ENCODE measurements at places on chromosomes 7 and 10.

GRCh38 chr7:140992422-140992821, 22.3 kb downstream of the MRPS33 start:
- DNase-seq: no peak

DNA sequence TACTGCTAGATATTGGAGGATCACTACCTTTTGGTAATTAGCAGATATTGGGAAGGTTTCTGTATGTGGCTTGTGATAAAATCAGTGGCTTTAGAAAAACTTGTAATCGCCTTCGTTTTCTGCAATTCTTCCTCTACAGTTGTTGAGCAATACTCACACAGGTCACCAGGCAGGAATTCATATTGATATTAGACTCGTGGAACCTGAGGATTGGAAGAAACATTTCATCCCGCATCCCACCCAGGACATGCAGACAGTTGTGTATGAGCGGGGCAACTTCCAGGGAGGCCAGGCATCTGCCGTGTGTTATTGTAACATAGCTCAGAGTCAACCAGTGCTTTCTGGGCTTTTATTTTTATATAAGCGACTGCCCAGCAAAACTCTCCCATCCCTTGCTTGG, 821.3 kb downstream of the LRMDA start:
- no peak for DNase-seq

- DNase-seq: no peak
These were observed 78.3 kb downstream of the RAPGEF5 start for GRCh38 chr7:22278660-22279059.

DNA sequence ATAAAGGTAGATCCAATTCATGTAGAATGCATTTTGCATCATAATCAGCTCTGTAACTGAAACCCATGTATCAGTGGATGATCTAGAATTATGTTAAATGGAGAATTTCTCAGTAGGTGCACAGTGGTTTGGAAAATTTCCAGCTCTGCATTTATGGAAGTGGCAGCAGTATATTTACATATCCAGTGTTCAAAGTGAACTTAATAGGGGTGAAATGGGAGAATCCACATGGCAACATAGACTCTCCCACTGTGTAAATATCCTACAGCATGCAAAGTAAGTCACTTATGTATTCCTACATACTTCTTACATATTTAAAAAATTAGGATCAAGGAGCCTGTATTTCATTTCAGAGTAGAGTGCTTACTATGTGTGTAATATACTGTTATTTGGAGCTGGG, 35.3 kb downstream of the CDC14C start:
- DNase-seq: no peak

DNA sequence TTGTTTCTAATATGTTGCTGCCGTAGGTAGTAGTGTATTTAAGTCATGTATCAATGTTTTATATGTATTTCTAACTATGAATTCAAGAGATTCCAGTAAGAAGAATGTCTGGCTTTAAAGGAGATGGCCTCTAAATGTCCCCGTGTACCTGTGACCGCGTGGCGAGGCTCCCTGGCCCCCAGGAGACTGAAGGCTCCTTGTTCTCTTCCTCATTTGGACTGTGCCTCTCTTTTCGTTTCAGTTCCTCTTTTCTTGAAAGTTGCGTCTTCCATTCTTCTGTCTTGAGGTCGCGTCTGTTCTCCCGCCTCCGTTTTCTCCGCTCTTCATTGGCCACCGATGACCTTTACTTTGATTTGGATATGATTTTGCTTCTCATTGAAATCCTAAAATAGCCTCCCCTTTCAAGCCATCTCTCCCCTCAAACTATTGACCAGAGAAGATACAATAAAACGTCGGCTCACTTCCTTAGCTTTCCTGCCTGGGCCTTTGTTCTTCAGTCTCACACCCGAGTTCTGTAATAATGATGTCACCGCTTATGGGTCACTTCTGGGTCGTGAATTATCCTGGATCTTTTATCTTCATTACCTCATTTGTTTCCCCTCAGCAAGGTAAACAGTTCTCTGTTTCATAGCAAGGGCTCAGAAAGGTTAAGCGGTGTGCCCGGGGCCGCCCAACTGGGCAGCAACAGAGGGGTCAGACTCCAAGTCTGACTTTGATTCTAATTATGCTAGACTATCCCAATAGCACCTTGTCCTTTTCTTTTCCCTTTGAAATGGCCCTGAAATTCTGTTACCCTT, 28.7 kb downstream of the WIPI2 start:
- DNase-seq: no peak

GRCh38 chr7:72444026-72444776, 32.1 kb upstream of the CALN1 start:
- no peak for DNase-seq

GRCh38 chr10:107856047-107856315, 691.5 kb upstream of the SORCS1 start:
- no peak for DNase-seq

- peak; percentile 59 for DNase-seq
These were observed 140.4 kb upstream of the NAMPT start for GRCh38 chr7:106425017-106425719.

- DNase-seq: no peak
These were observed 123.8 kb upstream of the STARD3NL start for GRCh38 chr7:38054199-38054598.

GRCh38 chr7:20785157-20786048, 1.3 kb downstream of the SP8 start:
- no peak for DNase-seq

- no peak for DNase-seq
These were observed 32.6 kb downstream of the PHF14 start for GRCh38 chr7:11006291-11006690.

DNA sequence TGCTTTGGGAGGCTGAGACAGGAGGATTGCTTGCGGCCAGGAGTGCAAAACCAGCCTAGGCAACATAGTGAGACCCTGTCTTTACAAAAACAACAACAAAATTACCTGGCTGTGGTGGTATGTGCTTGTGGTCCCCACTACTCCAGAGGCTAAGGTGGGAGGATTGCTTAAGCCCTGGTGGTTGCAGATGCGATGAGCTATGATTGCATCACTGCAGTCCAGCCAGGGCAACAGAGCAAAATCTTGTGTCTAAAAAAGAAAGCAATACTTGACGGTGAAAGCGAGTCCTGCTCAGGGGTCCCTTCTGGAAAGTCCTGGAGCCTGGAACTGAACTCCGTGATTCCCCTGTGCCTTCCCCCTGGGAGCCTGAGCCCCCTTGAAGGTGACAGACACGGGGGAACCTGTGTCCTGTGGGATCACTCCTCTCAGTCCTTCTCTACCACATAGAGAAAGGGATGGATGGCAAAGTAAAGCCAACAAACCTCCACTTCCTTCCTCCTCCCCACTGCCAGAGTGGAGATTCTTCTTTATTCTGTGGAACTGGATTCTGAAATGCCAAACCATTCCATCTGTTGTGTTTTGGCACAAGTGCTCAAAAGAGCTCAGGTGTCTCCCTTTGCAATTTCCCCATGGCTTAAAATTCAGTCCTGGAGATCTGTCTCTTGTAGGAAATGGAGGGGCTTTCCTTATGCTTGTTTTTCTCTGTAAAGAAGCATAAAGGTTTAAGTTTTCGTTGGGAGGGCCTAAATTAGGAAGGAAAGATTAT, 50.6 kb downstream of the KIAA1217 start:
- no peak for DNase-seq

DNA sequence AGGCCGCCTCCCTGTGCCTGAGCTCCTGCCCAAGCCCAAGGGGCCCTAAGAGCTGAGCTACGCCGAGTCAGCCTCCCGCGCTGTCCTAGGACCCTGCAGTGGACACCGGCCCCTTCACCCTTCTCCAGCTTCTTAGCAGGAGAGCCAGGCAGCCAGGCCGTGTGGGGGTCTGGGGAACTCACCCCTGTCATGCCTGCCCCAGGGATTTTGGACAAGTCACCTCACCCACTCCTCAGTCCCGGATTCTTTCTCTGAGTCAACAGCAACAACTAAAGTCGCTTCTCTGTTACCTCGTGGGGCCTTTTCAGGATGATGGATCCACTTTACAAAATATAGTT, 79.3 kb downstream of the MKI67 start:
- no peak for DNase-seq

DNA sequence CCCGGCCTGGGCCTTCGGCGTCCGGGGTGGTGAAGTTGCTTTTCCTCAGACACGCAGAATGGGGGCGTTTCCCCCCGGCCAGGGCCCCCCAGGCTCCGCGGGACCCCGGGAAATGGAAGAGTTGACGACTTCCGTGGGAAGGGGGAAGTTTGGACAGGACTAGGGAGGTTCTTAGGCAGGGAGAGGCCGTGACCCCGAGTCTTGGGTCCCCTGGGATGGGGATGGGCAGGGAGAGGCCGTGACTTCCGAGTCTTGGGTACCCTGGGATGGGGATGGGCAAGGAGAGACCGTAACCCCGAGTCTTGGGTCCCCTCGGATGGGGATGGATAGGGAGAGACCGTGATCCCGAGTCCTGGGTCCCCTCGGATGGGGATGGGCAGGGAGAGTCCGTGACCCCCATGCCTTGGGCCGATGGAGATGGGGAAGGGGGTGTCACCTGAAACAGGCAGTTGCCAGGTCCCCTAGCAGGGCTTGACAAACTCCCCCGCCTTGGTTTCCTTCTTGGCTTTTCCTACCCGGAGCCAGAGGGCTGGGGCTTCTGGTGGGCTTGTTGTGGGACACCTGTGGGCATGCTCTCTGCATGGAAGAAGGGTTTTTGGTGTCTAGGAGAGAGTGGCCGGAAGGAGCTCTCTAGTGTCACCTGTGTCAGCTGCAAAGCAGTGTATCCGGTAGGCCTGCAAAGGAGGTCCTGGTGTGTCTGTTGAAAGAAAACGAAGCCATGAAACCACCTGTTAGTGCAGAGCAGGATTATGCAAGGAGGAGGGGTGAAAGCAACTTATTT, 1.1 kb downstream of the TRRAP start:
- peak; percentile 65 for DNase-seq

GRCh38 chr7:111474723-111475418, 87.4 kb downstream of the IMMP2L start:
- no peak for DNase-seq

- DNase-seq: no peak
These were observed 89.9 kb downstream of the EMX2 start for GRCh38 chr10:117632406-117632805.

DNA sequence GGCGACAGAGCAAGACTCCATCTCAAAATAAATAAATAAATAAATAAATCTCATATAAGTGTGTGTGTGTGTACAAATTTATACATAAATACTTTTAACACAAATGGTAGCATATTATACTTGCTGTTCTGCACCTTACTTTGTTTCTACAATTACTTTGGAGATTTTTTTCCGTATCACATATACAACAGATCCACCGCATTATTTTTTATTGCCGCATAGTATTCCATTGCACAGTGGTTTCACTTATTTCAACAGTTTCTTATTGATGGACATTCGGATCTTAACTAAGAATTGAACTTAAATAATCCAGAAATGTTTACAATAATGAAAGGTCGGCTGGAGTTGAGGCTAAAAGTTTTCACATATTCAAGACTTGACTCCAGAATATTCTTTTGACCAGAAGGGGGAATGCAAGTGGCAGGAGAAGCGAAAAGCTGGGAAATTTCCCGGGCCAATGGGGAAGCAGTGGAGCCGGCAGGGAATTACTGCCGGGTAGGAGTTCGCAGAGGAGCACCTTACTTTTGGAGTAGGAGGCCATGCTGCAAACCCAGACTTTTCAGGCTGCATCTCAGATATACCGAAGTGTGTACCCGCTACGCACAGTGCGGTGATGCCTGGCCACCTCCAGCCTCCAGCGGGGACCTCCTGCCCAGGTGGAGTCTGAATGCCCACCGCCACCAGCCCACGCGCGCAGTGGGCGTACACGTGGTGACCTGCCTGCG, 415 bp upstream of the CNNM1 start:
- no peak for DNase-seq

GRCh38 chr10:13987446-13987845, 343.3 kb downstream of the FRMD4A start:
- no peak for DNase-seq

DNA sequence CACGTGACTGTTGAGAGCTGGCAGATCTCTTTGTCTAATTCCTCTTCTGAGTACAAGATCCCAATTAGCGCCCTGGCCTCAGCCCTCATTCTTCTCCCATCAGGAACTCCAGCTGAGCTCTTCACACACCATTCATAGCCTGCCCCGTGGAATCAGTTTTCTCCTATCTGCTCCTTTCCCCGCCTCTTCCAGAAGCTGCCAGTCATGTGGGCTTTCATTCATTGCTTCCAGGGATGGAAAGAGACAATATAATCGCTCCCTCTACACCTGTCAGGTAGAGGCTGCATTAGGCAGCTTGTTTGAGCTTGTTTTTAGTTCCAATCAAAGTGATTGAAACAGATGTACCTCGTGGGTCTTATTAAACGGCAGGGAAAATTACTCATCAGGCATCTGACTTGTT, 515.8 kb downstream of the TYW1 start:
- no peak for DNase-seq

Data from colonic mucosa (tissue), 4 donors.